ENCODE measurements at places on chromosomes 12 and 14. TPM values are rescaled to one million over a fixed set of nuclear protein-coding genes. Genes with fewer than 3 reads are reported as not detected.

DNA sequence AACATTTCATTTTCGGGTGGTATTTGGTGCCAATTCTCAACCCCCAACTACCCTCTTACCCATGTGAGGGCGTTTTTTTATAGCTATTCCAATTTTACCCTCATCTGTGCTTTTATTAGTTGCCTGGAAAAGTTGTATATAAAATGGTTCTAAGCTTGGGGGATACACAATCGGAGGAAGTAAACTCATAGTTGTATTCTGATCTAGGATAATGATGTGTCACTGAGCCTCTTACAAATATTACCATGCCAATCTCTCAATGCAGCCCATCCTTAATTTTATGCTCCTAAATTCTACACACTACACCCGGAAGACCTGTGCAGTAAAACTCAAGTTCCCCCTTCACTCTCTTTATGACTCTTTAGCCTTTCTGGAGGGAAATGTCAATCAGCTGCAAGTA lies 1206.5 kb upstream of the FLRT2 start:
- H3K4me3 ChIP-seq: no peak overlapping the region
- H3K27me3 ChIP-seq: no peaks in the 10 kb centered on the region
- DNase-seq: no peak
- peaks cover 11% of the 10 kb centered on the region for H3K4me1 ChIP-seq
- H3K36me3 ChIP-seq: no peaks in the 10 kb centered on the region

DNA sequence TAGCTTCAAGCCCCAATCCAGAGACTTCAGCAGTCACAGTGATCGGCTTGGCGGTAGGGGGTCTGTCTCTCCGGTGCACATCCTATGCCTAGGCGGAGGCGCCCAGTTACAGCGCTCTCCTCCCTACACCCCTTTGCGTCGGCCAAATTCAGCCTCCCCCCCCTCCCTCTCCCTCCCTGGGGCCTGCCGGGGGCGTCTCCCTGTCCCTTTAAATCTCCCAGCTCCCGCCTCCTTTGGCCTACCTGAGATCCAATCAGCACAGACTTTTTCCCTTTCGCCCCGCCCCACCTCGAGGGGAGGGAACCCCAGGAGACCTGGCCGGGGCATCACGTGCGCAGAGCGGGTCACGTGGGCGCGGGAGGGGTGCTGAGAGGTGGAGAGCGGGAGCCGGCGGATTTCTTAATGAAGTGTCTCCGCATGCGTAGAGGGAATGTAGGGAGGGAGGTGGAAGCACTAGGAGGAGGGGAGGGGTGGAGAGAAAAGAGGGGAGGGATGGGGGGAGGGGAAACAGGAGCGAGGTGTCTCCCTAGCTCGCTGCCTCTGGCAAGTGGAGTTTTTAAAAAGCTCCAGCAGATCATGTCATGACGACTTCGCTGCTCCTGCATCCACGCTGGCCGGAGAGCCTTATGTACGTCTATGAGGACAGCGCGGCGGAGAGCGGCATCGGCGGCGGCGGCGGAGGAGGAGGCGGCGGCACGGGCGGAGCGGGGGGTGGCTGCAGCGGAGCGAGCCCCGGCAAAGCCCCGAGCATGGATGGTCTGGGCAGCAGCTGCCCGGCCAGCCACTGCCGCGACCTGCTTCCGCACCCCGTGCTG lies at the start of gene HOXC13:
Gene HOXC13, plus strand, starts transcription at position 506 of the 815 bp plus-strand sequence. Its CDS starts 76 bp downstream, at position 582.
- no peaks in the 10 kb centered on the region for H3K36me3 ChIP-seq
- peak; percentile 99 for DNase-seq
- peak within 1 kb of the TSS; percentile 50 for H3K4me3 ChIP-seq
- H3K4me1 ChIP-seq: peaks cover 32% of the 10 kb centered on the region
- peaks cover 100% of the 10 kb centered on the region for H3K27me3 ChIP-seq
- no peak within 1 kb of the TSS for H3K27ac ChIP-seq

- no peaks in the 10 kb centered on the region for H3K36me3 ChIP-seq
- H3K4me1 ChIP-seq: no peaks in the 10 kb centered on the region
- no peak overlapping the region for H3K27ac ChIP-seq
- no peaks in the 10 kb centered on the region for H3K27me3 ChIP-seq
- DNase-seq: no peak
- H3K4me3 ChIP-seq: no peak overlapping the region
Observed at GRCh38 chr12:119613319-119613936, 19.9 kb downstream of the TMEM233 start.

Gene TIMELESS
- 28.7 TPM for polyA plus RNA-seq

DNA sequence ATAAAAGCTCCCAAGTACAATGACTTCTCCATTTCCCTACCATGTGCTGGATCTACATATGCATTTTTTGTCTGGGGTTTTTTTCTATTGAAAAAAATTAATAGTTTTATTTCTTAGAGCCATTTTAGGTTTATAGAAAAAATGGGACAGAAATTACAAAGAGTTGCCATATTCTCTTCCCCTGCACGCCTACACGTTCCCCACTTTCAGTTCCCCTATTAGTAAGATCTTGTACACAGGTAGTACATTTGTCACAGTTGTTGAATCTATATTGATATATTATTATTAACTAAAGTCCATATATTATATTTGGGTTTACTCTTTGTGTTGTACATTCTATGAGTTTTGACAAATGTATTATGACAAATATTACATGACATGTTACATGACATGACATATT lies 35.7 kb downstream of the SIX6 start:
- H3K27ac ChIP-seq: no peak overlapping the region
- H3K27me3 ChIP-seq: no peaks in the 10 kb centered on the region
- no peaks in the 10 kb centered on the region for H3K4me1 ChIP-seq
- peaks cover 7% of the 10 kb centered on the region for H3K36me3 ChIP-seq

Measured in GM23338 (cell line).